Activated CD8-positive, alpha-beta memory T cell treated with anti-CD3 and anti-CD28 coated beads for 1 hour (primary cell): ENCODE measurements at places on chromosomes 4 and X.

DNA sequence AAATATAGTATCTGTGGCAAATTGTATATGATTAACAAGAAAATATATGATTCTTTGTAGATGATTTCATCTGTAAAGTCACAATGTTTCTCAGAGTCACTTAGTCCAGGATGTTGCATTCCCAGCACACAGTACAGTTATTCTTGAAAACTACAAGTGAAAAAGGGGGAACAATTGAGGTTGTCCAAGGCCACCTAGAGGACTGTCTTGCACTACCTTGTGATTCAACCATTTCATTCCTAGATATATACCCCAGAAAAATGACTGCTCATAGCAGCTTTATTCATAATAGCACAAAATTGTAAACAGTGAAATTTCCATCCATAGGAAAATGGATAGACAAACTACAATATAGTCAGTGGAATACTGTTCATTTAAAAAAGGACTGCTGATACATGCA is 16.0 kb downstream of the C4orf33 start:
- DNase-seq, result no peak

- DNase-seq, result no peak
These were observed 102.7 kb downstream of the UCHL1 start for GRCh38 chr4:41359422-41359775.

DNA sequence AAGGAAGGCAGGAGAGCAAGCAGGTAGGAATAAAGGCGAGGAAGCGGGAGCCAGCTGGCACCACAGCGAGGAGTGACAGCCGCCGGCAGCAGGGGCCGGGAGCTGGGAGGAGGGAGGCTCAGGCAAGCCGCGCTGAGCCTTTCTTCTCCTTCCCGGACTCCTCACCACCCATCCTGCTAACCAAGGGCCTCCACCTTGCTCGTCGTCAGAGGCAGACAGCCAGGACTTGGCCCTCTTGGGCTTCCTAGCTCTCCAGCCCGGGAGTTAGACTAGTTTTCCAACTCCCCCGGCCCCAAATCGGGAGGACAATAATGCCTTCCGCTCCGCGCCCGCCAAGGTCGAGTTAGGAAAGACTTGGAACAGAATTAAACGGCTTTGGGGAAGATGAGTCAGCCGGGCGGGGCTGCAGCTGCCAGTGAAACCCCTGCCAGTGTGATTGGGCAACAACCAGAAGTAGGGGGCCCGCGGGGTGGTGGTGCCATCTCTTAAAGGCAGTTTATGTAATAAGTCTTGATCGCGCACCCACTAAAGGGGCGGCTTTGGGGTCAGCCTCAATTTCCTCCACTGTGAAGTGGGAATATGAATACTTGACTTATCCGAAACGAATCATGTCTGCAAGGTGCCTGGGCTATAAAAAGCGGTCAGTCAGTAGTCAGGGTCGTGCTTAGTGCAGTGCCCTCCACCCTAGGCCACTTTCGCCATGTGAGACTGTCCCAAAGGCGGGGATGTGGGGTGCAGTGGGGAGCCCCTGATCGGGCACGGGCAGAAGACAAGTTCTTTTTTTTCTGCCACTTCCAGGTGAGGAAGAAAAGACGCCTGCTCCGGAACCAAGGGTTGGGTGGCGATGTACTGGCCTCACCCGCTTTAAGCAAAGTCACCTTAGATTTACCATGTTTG is 6.7 kb upstream of the HSD17B10 start:
- DNase-seq, result no peak

DNA sequence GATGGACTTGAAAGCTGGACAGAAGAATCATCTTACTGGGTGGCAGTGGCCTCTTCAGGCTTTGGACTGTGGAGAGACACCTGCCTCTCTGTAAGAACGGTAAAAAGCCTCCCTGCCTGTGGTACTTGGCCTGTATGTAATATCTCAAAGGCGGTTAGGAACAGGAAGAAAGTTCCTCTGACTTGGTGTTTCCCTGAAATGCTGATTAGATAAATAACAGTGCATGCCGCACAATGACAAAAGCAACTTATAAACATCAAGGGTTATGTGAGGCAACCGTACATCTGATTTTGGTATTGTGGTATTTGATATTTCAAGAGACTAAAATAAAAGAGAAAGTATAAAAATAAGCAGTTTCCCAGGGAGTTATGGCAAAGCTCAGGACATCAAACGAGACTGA is 92.4 kb upstream of the SORBS2 start:
- DNase-seq, result no peak

DNA sequence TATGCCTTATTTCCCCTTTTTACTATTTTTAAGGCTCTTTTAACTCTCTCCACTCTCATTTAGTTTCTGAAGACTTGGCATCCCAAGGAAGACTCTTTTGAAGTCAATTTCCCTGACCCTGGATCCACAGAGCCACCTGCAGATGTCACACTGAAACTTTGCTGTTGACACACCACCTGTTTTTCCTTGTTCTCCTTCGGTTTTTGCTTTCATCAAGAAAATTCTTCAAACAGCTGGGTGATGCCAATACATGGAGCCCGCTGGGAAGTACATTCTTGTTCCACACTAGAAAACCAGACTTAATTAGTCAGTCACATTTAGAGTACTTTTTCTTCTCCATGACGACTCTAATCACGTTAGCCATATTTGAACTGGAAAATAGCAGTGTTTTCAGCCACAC is 293.9 kb downstream of the PDGFC start:
- DNase-seq, result no peak

DNA sequence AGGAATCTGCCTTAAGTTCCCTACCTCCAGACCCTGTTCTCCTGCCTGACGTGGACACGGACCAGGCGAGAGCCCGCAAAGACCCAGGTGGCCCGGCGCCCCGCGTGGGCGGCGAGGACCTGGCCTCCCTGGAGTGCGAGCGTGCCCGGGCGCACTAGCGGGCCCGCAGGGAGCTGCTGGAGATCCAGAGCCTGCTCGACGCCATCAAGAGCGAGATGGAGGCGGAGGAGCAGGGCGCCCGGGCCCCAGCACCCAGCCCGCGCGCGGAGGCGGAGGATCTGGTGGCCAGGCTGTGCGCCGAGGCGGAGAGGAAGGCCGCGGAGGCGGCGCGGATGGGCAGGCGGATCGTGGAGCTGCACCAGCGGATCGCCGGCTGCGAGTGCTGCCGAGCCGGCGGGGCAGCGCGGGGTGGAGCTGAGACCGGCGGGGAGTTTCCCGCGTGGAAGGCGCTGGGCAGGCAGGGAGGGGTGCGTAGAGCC is 18.2 kb downstream of the MRFAP1 start:
- DNase-seq, result peak; percentile 24

GRCh38 chr4:130545171-130545570 is 1449.2 kb downstream of the C4orf33 start:
- no peak for DNase-seq

GRCh38 chr4:25421816-25422525 is 44.9 kb downstream of the ANAPC4 start:
- no peak for DNase-seq

- DNase-seq, result no peak
These were observed 61.1 kb downstream of the FBXO8 start for GRCh38 chr4:174222266-174222872.

DNA sequence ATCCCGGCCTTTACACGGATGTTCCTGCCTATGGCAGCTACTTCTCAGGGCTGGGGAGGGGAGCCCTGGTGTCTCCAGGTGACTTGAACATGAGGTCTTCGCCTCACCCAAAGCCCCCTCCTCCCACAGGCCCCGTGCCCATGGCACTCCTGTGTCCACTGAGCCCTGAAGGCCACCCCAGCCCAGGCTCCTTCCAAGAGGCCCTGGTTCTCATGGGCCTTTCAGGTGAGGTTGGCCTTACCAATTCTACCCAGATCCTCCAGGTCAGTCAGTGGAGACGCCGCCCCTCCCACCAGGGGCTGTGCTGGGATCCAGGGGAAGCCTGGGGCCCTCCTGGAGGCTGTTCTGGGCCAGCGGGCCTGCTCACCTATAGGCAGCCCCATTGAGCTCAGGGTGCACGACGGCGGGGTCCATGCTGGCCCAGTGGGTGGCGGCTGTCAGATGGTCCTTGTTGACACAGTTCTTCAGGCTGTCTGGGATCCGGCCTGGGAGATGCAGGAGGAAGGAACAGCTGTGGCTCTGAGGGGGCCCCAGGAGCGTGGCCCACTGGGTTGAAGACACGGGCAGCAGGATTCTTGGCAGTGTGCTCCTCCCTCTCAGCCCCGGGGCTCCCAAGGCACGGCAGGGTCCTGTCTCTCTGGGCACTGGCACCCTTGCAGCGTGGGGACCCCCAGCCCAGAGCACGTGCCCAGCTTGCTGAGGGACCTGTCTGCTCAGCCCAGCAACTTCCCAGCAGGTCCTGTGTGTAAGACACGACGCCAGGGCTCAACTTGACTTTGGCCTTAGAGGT is 36.2 kb downstream of the CTBP1 start:
- no peak for DNase-seq

DNA sequence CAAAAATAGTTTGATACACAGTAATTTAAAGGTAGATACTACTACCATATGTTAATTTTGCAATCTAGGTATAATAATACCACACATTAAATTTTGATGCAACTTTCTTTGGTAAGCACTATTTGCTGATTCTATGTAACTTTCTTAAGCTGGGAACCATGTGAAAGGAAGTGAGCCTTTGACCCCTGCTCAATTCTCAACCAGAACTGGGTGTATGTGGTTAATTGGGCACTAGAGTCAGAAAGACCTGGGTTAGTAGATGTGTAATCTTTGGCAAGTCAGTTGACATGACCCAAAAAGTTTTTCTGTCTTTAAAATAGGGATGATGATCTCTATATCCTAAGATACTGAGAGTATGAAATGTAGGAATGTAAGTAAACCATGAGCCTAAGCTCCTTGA is 22.4 kb downstream of the TLR2 start:
- no peak for DNase-seq

- no peak for DNase-seq
These were observed 72.2 kb upstream of the ZXDB start for GRCh38 chrX:57519578-57520118.

DNA sequence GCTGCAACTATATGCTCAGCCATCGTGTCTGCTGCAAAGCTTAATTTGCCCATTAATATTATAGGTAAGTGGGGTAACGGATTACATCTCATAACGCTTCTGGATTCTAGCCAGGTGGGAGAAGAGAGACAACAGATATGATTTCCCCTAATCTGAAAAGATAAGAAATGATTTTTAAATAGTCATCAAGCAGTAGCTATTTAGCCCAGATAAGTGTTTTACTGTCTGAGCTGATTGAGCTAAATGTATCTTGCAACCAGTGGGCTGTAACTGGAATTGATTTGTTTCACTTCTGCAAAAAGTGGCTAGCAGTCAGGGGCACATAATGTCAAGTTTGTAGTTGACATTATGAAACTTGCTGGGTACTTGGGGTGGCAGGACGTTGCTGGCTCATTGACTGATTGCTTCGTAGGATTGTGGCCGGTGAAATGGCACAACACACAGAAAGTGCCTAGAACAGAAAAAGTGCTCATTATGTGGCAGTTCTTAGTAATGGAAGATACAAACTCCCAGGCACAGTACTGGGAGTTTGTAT is 18.5 kb downstream of the LAP3 start:
- no peak for DNase-seq

GRCh38 chr4:103204111-103204510 is 6.0 kb upstream of the CENPE start:
- no peak for DNase-seq
